ENCODE measurements at places on chromosomes 13 and 19.

- DNase-seq: no peak
Measured at GRCh38 chr13:51874651-51875050, 12.9 kb downstream of the CCDC70 start.

GRCh38 chr13:90943946-90944345, 403.5 kb upstream of the MIR17HG start:
- DNase-seq: no peak

DNA sequence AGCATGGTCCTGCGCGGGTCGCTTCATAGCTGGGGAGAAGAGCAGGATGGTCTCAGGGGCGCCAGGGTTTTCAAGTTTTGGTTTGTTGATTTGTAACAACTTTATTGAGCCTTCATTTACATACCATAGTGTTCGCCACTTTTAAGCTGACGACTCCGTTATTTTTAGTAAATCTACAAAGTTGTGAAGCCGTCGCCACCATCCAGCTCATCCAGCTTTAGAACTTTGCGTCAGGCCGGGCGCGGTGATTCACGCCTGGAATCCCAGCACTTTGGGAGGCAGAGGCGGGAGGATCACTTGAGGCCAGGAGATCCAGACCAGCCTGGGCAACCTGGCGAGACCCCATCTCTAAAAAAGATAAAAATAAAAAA, 404 bp downstream of the C19orf44 start:
- DNase-seq: no peak

GRCh38 chr13:113887700-113888201, 23.9 kb upstream of the GAS6 start:
- DNase-seq: no peak

DNA sequence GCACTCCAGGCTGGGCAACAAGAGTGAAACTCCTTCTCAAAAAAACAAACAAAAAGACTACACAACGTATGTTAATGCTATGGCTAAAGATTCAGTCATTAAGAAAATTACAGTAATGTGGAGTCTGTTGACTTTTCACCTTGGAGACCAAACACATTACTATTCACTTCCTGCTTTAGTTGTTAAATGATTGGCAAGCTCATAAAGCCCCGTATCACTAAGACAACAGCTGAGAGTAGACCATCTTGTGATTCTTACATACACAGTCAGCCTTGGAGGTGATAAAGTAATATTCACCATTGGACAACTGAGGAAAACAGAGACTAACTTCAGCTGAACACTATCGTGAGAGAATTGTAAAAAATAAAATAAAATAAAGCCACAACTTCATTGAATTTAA, 86.5 kb downstream of the KCTD12 start:
- no peak for DNase-seq

GRCh38 chr13:34076943-34077703, 259.2 kb downstream of the RFC3 start:
- no peak for DNase-seq
